ENCODE measurements at places on chromosomes 3 and 15. TPM values are rescaled to one million over a fixed set of nuclear protein-coding genes. Genes with fewer than 3 reads are reported as not detected.

SEMA3B gene
- not detected for polyA plus RNA-seq

DNA sequence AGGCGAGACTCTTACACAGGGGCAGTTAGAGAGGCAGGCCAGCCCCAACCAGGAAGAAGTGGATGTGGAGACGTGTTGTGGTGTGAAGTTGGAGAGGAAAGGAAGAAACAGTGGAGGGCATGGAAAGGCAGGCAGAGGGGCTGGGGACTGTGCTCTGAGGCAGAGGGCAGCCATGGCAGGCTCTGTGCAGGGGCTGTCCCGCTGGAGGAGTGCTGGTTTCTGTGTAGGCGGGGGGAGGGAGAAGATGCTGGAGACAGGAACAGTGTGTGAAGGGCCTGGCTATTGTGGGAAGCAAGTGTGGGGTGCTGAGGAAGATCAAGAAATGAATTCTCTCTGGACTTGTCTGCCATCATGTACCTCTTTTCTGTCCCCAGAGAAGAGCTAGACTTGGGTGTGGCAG, 21.0 kb downstream of the SNAPC5 start:
- peaks cover 10% of the 10 kb centered on the region for H3K4me1 ChIP-seq
- H3K27ac ChIP-seq = no peak overlapping the region
- H3K36me3 ChIP-seq = no peaks in the 10 kb centered on the region

GRCh38 chr3:88090681-88091080, 31.6 kb downstream of the ZNF654 start:
- no peak overlapping the region for H3K4me3 ChIP-seq
- H3K27ac ChIP-seq = no peak overlapping the region
- H3K36me3 ChIP-seq = no peaks in the 10 kb centered on the region
- no peak for DNase-seq

IQCF5 gene
- not detected for polyA plus RNA-seq

- no peak overlapping the region for H3K4me3 ChIP-seq
- no peaks in the 10 kb centered on the region for H3K27me3 ChIP-seq
- H3K36me3 ChIP-seq = no peaks in the 10 kb centered on the region
- no peaks in the 10 kb centered on the region for H3K4me1 ChIP-seq
- H3K27ac ChIP-seq = no peak overlapping the region
- DNase-seq = no peak
Measured at GRCh38 chr3:25940935-25941334, 151.0 kb downstream of the OXSM start.

DNA sequence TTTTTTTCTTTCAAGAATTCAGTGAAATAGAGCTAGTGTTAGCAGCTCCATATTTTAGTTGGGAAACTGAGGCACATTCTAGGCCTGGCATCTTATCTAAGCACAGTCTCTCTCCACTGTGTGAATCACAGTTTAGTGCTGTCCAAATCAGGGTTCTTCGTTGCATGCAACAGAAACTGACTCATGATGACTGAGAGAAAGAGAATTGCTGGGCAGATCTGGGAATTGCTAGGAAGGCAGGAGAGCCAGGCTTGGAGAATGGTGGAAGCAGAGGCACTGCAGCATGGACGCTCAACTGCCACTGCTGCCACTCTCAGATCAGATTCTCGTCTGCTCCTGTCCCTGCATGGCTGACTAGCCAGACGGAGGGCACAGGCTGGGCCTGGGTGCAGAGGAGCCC, 40.7 kb upstream of the CHST2 start:
- DNase-seq = no peak
- H3K4me1 ChIP-seq = no peaks in the 10 kb centered on the region
- no peaks in the 10 kb centered on the region for H3K27me3 ChIP-seq
- H3K27ac ChIP-seq = no peak overlapping the region
- H3K4me3 ChIP-seq = no peak overlapping the region

DNA sequence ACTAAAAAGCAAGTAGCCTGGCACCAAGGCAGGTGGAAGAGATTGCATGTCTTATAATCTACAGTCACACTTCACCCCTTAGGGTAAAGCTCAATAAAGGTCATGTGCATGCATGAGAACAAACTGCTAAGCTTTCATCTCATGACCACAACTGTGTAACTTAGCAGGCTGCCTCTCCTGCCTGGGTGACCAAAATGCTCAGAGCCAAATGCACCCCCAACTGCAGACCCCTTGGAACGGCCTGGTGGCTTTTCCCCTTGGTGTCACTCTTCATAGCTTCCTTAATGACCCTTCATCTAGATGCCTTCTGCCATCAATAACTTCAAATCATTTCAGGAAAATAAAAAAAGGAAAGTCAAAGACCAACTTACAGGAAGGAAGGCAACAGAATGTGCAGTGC, 88.1 kb downstream of the ADAMTS17 start:
- H3K36me3 ChIP-seq = no peaks in the 10 kb centered on the region
- DNase-seq = no peak
- no peak overlapping the region for H3K27ac ChIP-seq
- no peaks in the 10 kb centered on the region for H3K4me1 ChIP-seq

GUCA1C gene
- polyA plus RNA-seq = not detected

DNA sequence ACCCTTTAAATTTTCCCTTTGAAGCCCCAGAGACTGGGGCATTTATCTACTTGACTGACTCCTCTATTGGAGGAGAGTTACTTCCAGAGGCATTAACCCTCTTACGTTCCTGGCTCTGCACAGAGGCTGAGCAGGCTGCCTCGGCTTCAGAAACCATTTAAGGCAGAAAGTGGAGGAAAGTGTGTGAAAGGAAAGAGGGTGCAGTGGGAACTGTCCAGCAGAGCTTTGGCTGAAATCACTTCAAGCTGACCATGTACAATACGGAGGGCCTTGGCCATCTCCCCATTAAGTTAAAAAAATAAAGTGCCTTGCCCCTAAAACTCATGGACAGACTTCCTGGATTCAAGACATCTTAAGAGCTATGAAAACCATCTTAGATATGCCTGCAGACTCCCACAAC, 238.7 kb downstream of the SV2B start:
- H3K27ac ChIP-seq = no peak overlapping the region
- H3K4me1 ChIP-seq = peaks cover 24% of the 10 kb centered on the region

GRCh38 chr3:107986505-107986904, 104.3 kb downstream of the CD47 start:
- H3K27ac ChIP-seq = no peak overlapping the region
- no peaks in the 10 kb centered on the region for H3K4me1 ChIP-seq
- H3K27me3 ChIP-seq = no peaks in the 10 kb centered on the region
- no peak overlapping the region for H3K4me3 ChIP-seq

DNAJA4 gene
- 18.1 TPM for polyA plus RNA-seq

PLSCR5 gene
- not detected for polyA plus RNA-seq

ZNF148 gene
- polyA plus RNA-seq = 90.4 TPM

GRCh38 chr15:94077938-94078337, 153.4 kb upstream of the MCTP2 start:
- H3K27me3 ChIP-seq = no peaks in the 10 kb centered on the region
- H3K4me1 ChIP-seq = no peaks in the 10 kb centered on the region
- DNase-seq = no peak

- H3K4me3 ChIP-seq = no peak overlapping the region
- no peaks in the 10 kb centered on the region for H3K4me1 ChIP-seq
- H3K36me3 ChIP-seq = no peaks in the 10 kb centered on the region
- no peak overlapping the region for H3K27ac ChIP-seq
- no peak for DNase-seq
Measured at GRCh38 chr3:58672451-58672850, 5.9 kb upstream of the FAM3D start.

- H3K36me3 ChIP-seq = no peaks in the 10 kb centered on the region
- no peak overlapping the region for H3K27ac ChIP-seq
- H3K4me3 ChIP-seq = no peak overlapping the region
- DNase-seq = no peak
Measured at GRCh38 chr15:50128266-50128665, 9.2 kb upstream of the ATP8B4 start.

- H3K4me3 ChIP-seq = peak overlapping the region; percentile 88
- DNase-seq = no peak
- peak overlapping the region; percentile 94 for H3K27ac ChIP-seq
- H3K36me3 ChIP-seq = peaks cover 10% of the 10 kb centered on the region
- H3K27me3 ChIP-seq = no peaks in the 10 kb centered on the region
Measured at GRCh38 chr15:42491539-42492225, 741 bp upstream of the ZNF106 start.

- no peaks in the 10 kb centered on the region for H3K36me3 ChIP-seq
- H3K4me1 ChIP-seq = no peaks in the 10 kb centered on the region
- no peak for DNase-seq
- no peaks in the 10 kb centered on the region for H3K27me3 ChIP-seq
- H3K27ac ChIP-seq = no peak overlapping the region
Measured at GRCh38 chr3:168475704-168476103, 380.0 kb upstream of the GOLIM4 start.

DNA sequence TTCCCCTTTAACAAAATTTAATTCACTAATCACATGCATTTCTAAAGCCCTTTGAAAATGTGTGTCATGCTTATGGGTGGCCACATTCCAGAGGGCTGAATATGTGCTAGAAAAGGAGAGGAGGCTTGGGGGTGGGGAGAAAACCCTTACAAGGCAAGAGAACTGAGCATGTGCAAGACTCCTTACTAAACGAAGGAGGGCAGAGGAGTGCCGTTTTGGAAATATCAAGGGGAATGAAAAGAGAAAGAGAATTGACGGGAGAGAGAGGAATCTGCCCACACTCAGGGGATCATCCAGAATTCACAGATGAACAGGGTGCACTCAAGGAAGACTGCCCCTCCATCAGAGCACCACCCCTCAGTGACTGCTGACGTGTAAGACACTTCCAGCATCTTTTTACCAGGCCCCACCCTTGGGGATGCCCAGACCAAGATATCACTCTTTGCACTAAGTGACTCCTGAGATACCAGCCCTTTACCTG, 37.9 kb upstream of the TSC22D2 start:
- no peak overlapping the region for H3K27ac ChIP-seq
- no peaks in the 10 kb centered on the region for H3K36me3 ChIP-seq
- H3K4me3 ChIP-seq = no peak overlapping the region
- no peaks in the 10 kb centered on the region for H3K27me3 ChIP-seq
- no peak for DNase-seq

DNA sequence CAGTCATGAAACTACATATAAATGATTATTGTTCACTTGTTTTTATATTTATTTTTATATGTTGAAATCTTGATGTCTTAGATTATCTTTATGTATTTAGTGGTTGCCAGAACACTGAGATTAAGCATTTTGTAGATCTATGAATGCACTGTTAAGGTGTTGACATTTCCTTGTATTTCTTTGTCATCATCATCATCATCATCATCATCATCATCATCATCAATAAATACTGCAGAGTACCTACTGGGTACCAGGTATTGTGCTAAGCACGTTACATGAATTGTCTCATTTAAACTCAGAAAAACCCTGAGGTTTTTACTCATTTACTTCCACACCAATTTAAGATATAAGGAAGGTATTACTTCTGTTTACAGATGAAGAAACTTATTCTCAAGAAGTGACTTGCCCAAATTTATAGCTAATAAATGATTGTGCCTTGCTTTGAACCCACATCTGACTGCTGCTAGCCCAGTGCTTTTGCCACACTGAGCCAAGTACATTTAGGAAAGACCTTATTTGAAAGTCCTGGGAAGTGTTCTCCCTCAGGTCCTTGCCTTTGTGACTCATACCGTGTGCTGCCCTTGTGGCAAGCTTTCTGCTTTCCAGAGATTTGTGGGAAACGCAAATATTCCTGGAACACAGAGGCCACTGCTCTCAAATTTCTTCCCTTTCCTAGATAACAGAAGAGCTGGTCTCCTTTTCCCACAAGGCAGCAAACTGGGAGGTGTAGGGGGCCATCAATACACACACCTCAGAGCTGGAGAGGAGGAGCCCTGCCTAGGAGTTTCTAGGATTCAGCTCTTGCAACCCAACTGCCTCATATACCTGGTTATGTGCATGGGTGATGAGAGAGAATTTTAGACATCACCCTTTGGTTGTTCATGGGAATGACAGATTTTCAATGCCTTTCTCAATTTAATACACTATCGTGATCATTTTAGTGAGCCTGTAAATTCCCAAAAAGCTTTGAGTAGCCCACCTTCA, 115.4 kb upstream of the C15orf61 start:
- H3K27me3 ChIP-seq = no peaks in the 10 kb centered on the region
- H3K27ac ChIP-seq = no peak overlapping the region
- H3K36me3 ChIP-seq = no peaks in the 10 kb centered on the region
- DNase-seq = no peak
- H3K4me1 ChIP-seq = no peaks in the 10 kb centered on the region

- no peaks in the 10 kb centered on the region for H3K36me3 ChIP-seq
- H3K4me1 ChIP-seq = no peaks in the 10 kb centered on the region
- no peak for DNase-seq
Measured at GRCh38 chr3:64255741-64256340, 30.6 kb upstream of the PRICKLE2 start.

SI gene
- not detected for polyA plus RNA-seq

GRCh38 chr3:141242377-141243092, 10.9 kb downstream of the PXYLP1 start:
- H3K36me3 ChIP-seq = no peaks in the 10 kb centered on the region
- peaks cover 41% of the 10 kb centered on the region for H3K4me1 ChIP-seq
- peak overlapping the region; percentile 15 for H3K4me3 ChIP-seq
- no peaks in the 10 kb centered on the region for H3K27me3 ChIP-seq

CCDC39 gene
- polyA plus RNA-seq = not detected

DNA sequence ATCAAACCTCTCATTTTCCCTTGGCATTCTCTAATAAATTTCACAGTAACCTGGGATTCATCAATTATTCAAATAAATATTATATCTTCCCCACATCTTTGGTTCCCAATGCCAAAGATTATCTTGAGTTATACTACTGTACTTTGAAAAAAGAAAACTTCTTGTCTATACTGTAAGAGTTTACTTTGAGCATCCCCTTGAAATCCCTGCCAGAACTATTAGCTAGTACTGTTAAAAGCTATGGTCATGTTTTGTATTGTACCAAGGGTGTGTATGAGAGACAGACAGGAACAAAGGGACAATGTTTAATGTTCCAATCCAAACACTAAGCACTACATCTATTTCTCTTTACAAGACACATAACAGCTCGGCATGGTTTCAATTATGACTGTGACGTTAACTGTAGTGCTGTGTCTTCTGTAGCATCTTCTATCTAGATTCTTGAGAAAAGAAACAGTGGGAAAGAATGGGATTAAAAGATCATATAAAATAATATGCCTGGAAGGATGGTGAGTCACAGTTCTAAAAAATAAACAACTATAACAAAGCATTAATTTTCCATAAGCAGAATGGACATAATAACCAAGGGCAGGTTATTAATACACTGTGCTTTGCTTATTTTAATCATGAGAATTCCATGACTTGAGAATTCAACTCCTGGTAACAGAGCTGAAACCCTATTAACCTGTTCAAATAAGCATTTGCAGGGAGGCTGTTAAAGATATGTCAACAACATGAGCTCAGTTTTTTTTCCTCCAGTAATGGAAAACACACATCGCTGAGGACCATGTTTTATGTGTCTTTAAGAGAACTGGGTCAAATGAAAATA, 71.1 kb downstream of the ALDH1A2 start:
- H3K4me3 ChIP-seq = no peak overlapping the region
- no peaks in the 10 kb centered on the region for H3K36me3 ChIP-seq
- no peak for DNase-seq
- H3K27ac ChIP-seq = no peak overlapping the region
- no peaks in the 10 kb centered on the region for H3K4me1 ChIP-seq

- DNase-seq = peak; percentile 31
- H3K27me3 ChIP-seq = no peaks in the 10 kb centered on the region
- H3K36me3 ChIP-seq = no peaks in the 10 kb centered on the region
- H3K4me1 ChIP-seq = peaks cover 41% of the 10 kb centered on the region
Measured at GRCh38 chr3:102079809-102080197, 230.5 kb downstream of the NFKBIZ start.

CYP1A2 gene
- not detected for polyA plus RNA-seq

RYR3 gene
- 0.57 TPM for polyA plus RNA-seq

All from naive thymus-derived CD4-positive, alpha-beta T cell (primary cell).